ENCODE measurements at places on chromosomes 3 and 15.

- no peak for DNase-seq
Measured at GRCh38 chr15:81809543-81809942, 236.3 kb downstream of the MEX3B start.

GRCh38 chr3:131048030-131048429 lies 21.4 kb downstream of the NEK11 start:
- no peak for DNase-seq

DNA sequence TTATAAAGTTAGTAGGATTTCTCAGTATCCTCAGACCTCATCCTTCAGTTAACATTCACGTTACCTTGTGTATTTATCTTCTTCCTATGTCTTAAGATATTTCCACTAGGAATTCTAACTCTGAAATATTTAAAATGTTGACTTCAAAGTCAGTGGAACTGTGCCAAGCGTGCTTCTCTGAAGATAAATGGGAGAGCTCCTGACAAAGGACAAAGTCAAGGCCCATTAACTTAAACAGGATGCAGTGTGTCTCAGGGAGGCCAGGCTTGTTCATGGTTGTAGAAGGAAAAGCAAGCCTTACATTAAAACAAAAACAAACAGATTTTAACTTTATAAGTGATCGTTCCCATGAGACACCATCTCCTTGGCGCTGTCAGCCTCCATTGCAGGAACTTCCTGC lies 41.5 kb downstream of the ABHD17C start:
- DNase-seq = no peak

GRCh38 chr15:99954361-99955180 lies 221.3 kb upstream of the LYSMD4 start:
- DNase-seq = peak; percentile 6

GRCh38 chr3:179768080-179768479 lies 115.2 kb downstream of the USP13 start:
- no peak for DNase-seq

DNA sequence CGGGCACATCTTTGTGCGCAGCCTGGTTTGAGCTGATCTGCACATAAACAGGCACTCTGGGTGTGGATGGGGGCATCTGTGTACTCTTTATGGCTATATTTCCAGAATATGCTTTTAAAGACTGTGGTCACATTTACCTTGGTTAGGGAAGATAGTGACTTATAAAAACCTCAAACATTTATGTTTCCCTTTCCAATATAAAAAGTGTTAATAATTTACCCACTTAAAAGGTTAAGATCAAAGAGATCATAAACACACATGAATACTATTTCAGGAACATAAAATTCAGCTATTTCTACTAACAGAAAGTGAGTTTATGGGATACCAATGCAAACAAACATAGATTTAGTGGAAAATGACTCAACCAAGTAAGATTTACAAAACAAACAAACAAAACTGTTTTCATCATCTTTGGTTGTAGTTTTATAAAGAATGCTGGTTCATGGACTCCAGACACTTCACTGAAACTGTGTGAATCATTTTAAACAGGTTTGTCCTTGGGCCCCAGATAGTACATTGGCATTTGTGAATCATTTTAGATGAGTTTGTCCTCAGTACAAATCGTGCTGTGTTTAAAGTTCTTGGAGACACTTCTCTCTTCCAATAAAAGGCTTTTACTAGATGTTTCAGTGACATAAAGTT lies 253.5 kb upstream of the CTDSPL start:
- DNase-seq = no peak

GRCh38 chr3:129034642-129035041 lies 25.9 kb upstream of the GP9 start:
- no peak for DNase-seq

DNA sequence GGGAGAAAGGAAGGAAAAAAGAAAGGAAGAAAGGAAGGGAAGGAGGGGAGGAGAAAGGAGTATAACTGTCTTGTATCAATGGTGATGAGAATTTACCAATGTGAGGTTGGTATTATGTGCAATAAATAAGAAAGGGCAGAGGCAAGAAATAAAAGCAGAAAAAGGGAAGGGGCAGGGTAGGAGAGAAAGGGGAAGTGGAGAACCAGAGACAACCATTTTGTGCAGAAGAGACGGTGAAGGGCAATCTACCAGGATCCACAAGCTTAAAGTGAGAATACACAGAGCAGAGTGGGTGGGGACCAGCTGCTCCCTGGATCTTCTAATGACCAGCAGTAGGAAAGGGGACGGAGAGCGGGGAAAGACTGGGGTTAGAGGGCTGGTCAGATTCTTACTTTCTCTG lies 106.9 kb upstream of the SLCO2A1 start:
- no peak for DNase-seq

- no peak for DNase-seq
Measured at GRCh38 chr15:76293361-76293760, 17.9 kb downstream of the ETFA start.
